ENCODE measurements at places on chromosomes 7 and 10.

DNA sequence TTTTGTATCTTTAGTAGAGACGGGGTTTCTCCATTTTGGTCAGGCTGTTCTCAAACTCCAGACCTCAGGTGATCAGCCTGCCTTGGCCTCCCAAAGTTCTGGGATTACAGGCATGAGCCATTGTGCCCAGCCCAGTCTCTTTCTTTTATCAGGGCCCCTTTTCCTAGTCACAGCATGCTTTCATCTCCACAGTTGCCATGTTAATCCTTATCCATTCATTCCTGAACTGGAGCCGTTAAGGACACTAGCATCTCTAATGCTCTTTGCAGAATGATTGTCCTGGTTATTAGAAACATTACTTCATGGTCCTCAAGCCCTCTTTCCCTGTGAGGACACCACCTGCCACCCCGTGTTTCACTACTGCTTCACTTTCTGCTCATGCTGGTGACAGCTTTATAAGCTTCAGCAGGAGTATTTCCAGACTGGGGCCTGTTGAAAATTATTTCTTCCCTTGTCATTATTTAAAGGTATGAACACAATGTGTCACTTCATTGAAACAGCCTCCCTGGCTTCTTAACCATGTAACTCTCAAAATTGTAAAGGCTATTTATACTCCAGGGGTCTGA, 313.9 kb downstream of the BMPER start:
- no peak overlapping the region for H3K27ac ChIP-seq
- H3K4me1 ChIP-seq: no peaks in the 10 kb centered on the region
- H3K36me3 ChIP-seq: no peaks in the 10 kb centered on the region
- H3K4me3 ChIP-seq: no peak overlapping the region
- no peak for DNase-seq

DNA sequence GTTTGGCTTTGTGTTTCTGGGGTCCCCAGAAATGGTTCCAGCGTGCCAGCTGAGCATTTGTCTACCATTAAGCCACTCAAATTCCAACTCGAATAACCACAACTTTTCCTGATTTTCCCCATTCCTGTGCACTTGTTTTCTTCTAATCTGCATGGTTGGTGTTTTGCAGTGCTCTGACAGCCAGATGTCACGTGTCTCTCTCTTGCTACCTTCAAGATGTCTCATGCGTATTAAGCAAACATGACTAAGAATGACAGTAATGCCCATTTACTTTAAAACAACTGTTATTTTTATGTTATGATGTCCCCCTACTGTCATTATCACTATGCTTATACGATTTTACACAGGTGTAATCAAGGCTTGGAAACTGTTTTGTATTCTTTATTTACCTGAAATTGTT, 35.2 kb upstream of the MXI1 start:
- DNase-seq: no peak
- H3K4me3 ChIP-seq: no peak overlapping the region
- H3K36me3 ChIP-seq: no peaks in the 10 kb centered on the region
- H3K27me3 ChIP-seq: peaks cover 91% of the 10 kb centered on the region

DNA sequence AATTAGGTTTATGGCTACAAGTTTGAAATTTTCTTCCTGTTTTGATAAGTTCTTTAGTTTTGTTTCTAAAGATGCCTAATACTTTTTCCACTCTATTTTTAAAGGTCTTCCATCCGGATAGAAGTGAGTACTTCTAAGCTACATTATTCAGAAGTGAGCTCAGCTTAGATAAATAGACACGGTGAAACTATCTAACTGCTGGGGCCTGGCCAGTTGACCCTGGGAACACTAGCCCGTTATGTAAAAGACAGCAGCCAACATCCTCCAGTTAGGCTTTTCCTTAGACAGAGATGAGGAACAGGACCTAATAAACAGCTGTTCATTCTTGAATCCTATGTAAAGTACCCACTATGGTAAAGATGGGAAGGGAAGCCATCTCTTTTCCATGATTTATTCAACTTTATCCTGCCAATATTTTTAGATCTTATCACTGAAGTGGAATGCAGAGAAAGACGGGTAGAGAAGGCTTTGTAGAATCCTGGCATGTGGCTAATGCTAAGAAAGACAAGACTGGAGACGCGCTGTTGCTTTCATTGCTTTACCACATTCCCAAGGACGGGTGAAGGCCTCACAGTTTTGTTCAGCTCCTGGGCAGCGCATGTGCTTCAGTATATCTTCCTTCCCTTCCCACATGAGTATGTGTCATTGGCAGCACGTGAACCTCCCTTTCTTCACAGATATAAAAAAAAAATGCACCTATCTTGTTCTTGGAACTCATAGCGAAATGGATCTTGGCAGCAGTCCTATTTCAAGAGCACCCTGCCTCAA, 340.0 kb upstream of the MEOX2 start:
- no peak for DNase-seq
- no peaks in the 10 kb centered on the region for H3K27me3 ChIP-seq
- H3K4me1 ChIP-seq: no peaks in the 10 kb centered on the region

GRCh38 chr7:131249003-131249402, 78.7 kb upstream of the MKLN1 start:
- no peak overlapping the region for H3K4me3 ChIP-seq
- H3K36me3 ChIP-seq: no peaks in the 10 kb centered on the region
- peaks cover 2% of the 10 kb centered on the region for H3K4me1 ChIP-seq
- no peaks in the 10 kb centered on the region for H3K27me3 ChIP-seq
- H3K27ac ChIP-seq: no peak overlapping the region

GRCh38 chr10:132566892-132567291, 29.3 kb downstream of the INPP5A start:
- H3K36me3 ChIP-seq: no peaks in the 10 kb centered on the region
- no peak for DNase-seq
- H3K4me3 ChIP-seq: no peak overlapping the region
- H3K4me1 ChIP-seq: peaks cover 15% of the 10 kb centered on the region

DNA sequence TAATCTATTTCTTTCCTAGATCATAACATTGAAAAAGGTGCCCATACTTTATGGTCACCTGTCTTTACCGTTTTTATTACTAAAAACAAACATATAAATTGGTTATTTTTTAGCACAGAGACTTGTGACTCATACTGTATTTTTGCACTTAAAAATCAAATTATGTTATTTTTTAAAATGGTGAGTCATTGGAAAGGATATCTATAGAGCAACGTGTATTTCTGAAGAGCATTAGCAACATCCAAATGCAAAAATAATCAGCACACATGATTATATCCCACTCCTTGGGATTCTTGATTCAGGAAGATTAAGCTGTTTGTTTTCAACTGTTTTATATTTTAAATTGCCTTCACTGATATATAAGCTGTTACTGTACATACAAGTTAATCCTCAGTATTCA, 40.7 kb upstream of the FMC1 start:
- H3K4me3 ChIP-seq: no peak overlapping the region
- no peaks in the 10 kb centered on the region for H3K36me3 ChIP-seq
- no peaks in the 10 kb centered on the region for H3K27me3 ChIP-seq
- H3K27ac ChIP-seq: no peak overlapping the region
- DNase-seq: no peak
- no peaks in the 10 kb centered on the region for H3K4me1 ChIP-seq

GRCh38 chr7:113087071-113087998, 708 bp upstream of the GPR85 start:
- no peak for DNase-seq
- H3K36me3 ChIP-seq: no peaks in the 10 kb centered on the region
- H3K4me1 ChIP-seq: peaks cover 9% of the 10 kb centered on the region
- peaks cover 63% of the 10 kb centered on the region for H3K27me3 ChIP-seq
- H3K4me3 ChIP-seq: no peak overlapping the region

DNA sequence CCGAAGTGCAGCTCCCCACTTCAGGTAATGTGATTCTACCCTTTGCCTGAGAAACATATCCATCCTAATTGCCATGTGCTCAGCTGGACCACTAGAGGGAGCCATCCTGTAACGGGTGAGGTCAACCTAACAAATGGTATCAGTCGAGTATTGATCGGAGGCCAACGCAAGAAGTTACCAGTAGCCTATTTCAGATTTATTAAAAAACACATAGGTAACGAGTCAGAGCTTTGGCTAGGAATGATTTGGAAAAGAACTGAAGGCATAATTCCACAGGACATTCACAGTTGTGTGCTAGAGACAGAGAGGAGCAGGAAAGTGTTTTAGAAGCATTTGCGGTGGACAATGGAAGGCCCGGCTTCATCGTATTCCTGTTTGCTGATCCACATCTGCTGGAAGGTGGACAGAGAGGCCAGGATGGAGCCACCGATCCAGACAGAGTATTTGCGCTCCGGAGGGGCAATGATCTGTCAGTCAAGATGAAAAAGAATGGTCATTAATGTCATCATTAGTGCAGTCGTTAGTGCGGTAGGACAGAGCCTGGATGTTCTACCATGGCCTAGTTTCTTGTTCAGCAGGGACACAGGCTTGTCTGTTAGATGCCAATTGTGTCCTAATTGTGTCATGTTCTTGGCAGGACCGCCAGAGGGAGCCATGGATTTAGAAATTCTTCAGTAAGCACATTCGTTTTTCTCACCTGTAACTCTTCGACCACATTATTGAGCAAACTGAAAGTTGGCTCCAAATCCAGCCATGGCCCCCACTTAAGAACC, 17.5 kb downstream of the ACTA2 start:
- H3K4me1 ChIP-seq: peaks cover 17% of the 10 kb centered on the region
- H3K27me3 ChIP-seq: no peaks in the 10 kb centered on the region
- H3K36me3 ChIP-seq: peaks cover 7% of the 10 kb centered on the region
- H3K27ac ChIP-seq: peak overlapping the region; percentile 10
- peak; percentile 61 for DNase-seq

- H3K27me3 ChIP-seq: peaks cover 33% of the 10 kb centered on the region
- H3K4me3 ChIP-seq: no peak overlapping the region
- no peak for DNase-seq
- H3K27ac ChIP-seq: no peak overlapping the region
These were observed 17.3 kb upstream of the AOC1 start for GRCh38 chr7:150835019-150835418.

DNA sequence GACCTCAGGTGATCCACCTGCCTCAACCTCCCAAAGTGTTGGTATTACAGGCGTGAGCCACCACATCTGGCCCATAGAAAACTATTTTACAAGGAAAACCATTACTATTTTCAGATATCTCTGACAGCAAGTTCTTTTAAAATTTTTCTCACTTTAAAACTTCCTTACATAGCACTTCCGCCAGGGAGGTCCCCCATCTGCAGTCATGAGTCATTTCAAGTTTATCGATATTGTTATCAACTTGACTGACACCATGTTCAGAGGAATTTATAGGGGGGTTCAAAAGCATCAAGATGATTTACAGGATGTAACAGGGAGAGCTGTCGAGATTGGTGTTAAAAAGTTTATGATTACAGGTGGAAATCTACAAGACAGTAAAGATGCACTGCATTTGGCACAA, 88.8 kb downstream of the NRBF2 start:
- peaks cover 39% of the 10 kb centered on the region for H3K36me3 ChIP-seq
- DNase-seq: no peak
- peaks cover 52% of the 10 kb centered on the region for H3K4me1 ChIP-seq
- H3K27ac ChIP-seq: peak overlapping the region; percentile 62

DNA sequence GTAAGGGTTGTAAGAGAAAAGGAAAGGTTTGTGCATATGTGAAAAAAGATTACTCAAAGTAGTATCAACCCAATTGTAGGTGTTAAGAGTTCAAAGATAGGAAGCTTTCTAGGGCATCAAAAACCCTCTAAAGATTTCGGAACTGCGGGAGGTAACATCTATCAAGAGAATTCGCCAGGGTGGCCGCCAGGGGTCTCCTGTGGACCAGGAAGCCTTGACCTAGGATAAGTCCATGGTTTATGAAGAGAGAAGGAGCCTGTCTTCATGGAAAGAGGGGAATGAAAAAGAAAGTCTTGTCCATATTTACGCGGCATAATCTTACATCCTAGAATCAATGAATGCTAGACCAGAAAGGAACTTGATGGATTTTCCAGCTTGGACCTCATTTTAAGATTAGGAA, 140.7 kb upstream of the CALCR start:
- no peak overlapping the region for H3K27ac ChIP-seq
- no peaks in the 10 kb centered on the region for H3K36me3 ChIP-seq

- peaks cover 31% of the 10 kb centered on the region for H3K27me3 ChIP-seq
- peaks cover 4% of the 10 kb centered on the region for H3K4me1 ChIP-seq
- H3K27ac ChIP-seq: no peak overlapping the region
- H3K36me3 ChIP-seq: no peaks in the 10 kb centered on the region
- DNase-seq: no peak
These were observed 7.0 kb upstream of the GNAI1 start for GRCh38 chr7:80127412-80128160.

- H3K27ac ChIP-seq: no peak overlapping the region
- no peaks in the 10 kb centered on the region for H3K27me3 ChIP-seq
These were observed 199.3 kb upstream of the PLXDC2 start for GRCh38 chr10:19616966-19617365.

DNA sequence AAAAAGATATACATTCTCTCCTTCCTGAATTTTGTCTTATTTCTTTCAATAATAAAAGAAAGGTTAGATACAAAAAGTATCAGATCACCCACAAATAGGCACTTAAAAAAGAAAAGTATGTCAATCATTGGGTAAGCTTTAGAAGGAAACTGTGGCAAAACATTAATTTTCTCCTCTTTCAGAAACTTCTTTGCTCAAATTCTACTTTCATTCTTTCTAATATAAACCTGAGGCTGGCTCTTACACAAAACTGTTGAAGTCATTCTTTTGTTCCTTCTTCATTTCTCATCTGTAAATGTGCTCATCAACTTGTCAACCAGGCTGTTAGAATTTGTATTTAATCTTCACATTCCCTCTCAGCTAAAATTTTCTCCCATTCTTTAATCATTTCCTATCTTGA, 124.6 kb downstream of the LRRN3 start:
- H3K4me1 ChIP-seq: peaks cover 6% of the 10 kb centered on the region
- H3K4me3 ChIP-seq: no peak overlapping the region
- no peaks in the 10 kb centered on the region for H3K27me3 ChIP-seq
- no peak for DNase-seq
- peaks cover 24% of the 10 kb centered on the region for H3K36me3 ChIP-seq

GRCh38 chr7:142231716-142232115, 26.1 kb downstream of the PRSS58 start:
- peak; percentile 2 for DNase-seq
- no peak overlapping the region for H3K4me3 ChIP-seq
- H3K36me3 ChIP-seq: no peaks in the 10 kb centered on the region
- no peak overlapping the region for H3K27ac ChIP-seq
- H3K4me1 ChIP-seq: no peaks in the 10 kb centered on the region
- peaks cover 25% of the 10 kb centered on the region for H3K27me3 ChIP-seq

DNA sequence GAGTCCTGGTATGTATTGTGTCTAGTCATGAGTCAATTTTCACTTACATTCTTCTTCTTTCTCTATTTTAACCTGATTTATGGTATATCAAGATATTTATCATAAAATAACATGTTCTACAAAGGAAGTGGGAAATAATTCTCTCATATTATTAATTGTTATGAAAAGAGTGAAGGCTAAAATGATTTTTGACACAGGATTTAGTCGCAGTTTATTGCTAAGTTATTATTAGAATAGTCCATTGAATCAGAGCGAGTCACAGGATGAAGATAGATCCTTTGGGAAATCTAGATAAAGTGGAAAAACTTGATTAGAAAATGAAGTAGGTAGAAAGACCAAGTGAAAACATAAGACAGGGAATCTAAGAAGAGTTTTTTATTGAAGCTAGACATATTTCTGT, 184.3 kb upstream of the DGKB start:
- no peak for DNase-seq
- no peak overlapping the region for H3K4me3 ChIP-seq
- no peaks in the 10 kb centered on the region for H3K27me3 ChIP-seq
- H3K27ac ChIP-seq: no peak overlapping the region

All from activated naive CD8-positive, alpha-beta T cell treated with anti-CD3 and anti-CD28 coated beads for 36 hours (primary cell).